Aorta (tissue), 5 donors: ENCODE measurements at places on chromosomes 1 and 21. TPM values are rescaled to one million over a fixed set of nuclear protein-coding genes. Genes with fewer than 3 reads are reported as not detected.
A peak's percentile ranks its signal among the peaks of the same experiment; 100 is the strongest.

GRCh38 chr1:204275695-204276370, 62.0 kb upstream of the GOLT1A start:
- no peaks in the 10 kb centered on the region for H3K36me3 ChIP-seq
- no peaks in the 10 kb centered on the region for H3K27me3 ChIP-seq
- no peak overlapping the region for H3K27ac ChIP-seq
- DNase-seq = no peak

DNA sequence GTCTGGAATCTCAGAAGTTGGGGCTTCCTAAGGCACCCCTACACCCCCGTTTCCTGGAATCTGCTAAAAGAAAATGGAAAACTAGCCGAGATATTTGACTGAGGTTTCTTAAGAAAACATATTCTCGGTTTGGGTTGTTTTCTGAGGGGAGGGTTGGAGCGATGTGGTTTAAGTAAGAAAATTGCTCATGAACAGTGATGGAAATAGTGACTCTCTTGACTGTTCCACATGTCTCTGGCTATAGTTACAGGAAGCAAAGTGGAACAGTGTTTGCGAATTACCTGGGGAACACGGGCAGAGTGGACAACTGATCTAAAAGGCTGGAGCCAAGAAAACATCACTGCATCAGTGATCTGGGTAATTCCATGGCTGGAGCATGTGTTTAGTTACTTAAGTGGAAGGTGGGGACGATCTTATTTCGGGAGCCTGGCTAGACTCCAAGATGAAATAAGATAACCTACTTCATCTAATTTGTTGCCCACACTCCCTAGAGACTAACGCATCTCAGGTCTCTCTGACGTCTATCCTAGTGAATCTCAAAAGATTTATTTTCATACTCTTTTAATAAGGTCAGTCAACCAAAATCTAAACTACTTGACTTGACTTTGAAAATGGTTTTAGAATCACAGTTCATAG, 92.4 kb downstream of the KCNJ15 start:
- H3K4me1 ChIP-seq = no peaks in the 10 kb centered on the region
- H3K36me3 ChIP-seq = no peaks in the 10 kb centered on the region
- no peak overlapping the region for H3K4me3 ChIP-seq
- H3K27ac ChIP-seq = peak overlapping the region; percentile 89
- H3K27me3 ChIP-seq = no peaks in the 10 kb centered on the region

- peak; percentile 71 for DNase-seq
- no peaks in the 10 kb centered on the region for H3K36me3 ChIP-seq
- H3K27ac ChIP-seq = no peak overlapping the region
- H3K27me3 ChIP-seq = no peaks in the 10 kb centered on the region
- peaks cover 3% of the 10 kb centered on the region for H3K4me1 ChIP-seq
These were observed 39.7 kb downstream of the PALMD start for GRCh38 chr1:99685516-99686180.

GRCh38 chr1:221509575-221510355, 232.1 kb downstream of the DUSP10 start:
- DNase-seq = no peak
- no peak overlapping the region for H3K4me3 ChIP-seq
- H3K27me3 ChIP-seq = no peaks in the 10 kb centered on the region
- H3K36me3 ChIP-seq = no peaks in the 10 kb centered on the region

- no peak for DNase-seq
- no peaks in the 10 kb centered on the region for H3K4me1 ChIP-seq
- H3K36me3 ChIP-seq = no peaks in the 10 kb centered on the region
- H3K27me3 ChIP-seq = no peaks in the 10 kb centered on the region
- H3K27ac ChIP-seq = no peak overlapping the region
These were observed 16.9 kb downstream of the ATG4C start for GRCh38 chr1:62800825-62801306.

- H3K4me3 ChIP-seq = no peak overlapping the region
- DNase-seq = no peak
- H3K27me3 ChIP-seq = peaks cover 4% of the 10 kb centered on the region
These were observed 20.7 kb downstream of the NR5A2 start for GRCh38 chr1:200048244-200048643.

The SPRR1A gene
- polyA plus RNA-seq = not detected

The MAB21L3 gene
- polyA plus RNA-seq = not detected

The PTGER3 gene
- polyA plus RNA-seq = 15.2 TPM

DNA sequence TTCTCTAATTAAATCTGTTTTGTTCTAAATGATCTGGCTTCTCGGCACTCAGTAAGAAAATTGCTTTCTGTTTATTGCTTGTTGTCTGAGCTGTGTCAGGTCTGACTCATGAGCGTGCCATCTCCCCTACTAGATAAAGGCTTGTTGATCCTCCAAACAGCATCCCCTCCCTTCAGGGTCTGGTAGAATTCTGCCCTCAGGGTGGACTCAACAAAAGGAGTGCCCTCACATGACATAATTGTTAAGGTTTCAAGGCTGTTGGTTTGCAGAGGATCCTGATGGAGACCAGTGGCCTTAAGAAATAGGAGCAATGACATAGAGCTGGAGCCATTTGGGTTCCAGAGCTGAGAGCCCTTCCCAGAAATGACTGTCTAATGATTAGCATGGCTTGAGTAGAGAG, 36.0 kb upstream of the ATP2B4 start:
- no peak overlapping the region for H3K4me3 ChIP-seq
- H3K27ac ChIP-seq = no peak overlapping the region
- no peaks in the 10 kb centered on the region for H3K4me1 ChIP-seq
- no peaks in the 10 kb centered on the region for H3K27me3 ChIP-seq
- H3K36me3 ChIP-seq = no peaks in the 10 kb centered on the region

- no peak for DNase-seq
- no peaks in the 10 kb centered on the region for H3K36me3 ChIP-seq
- no peaks in the 10 kb centered on the region for H3K4me1 ChIP-seq
- no peaks in the 10 kb centered on the region for H3K27me3 ChIP-seq
- no peak overlapping the region for H3K4me3 ChIP-seq
These were observed 126.6 kb upstream of the AJAP1 start for GRCh38 chr1:4527819-4528218.

DNA sequence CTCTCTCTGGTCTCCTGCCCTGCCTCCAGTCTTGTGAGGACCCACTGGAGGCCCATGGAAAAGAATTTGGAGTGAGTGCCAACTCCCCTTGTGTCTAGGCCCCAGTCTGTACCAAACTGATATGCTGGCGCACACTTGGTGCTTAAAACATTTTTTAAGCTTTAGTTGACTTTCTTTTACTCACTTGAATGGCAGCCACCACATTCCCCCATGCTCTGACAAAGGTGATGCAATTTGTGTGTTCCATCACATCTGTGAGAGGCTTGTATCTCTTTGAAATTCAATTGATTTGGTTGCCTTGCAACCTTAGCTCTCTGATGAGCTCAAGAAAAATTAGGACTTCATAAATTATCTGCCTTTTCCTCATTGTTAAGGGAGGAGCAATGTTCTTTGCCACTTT, 30.5 kb upstream of the WDTC1 start:
- H3K4me3 ChIP-seq = no peak overlapping the region
- no peaks in the 10 kb centered on the region for H3K4me1 ChIP-seq
- H3K27me3 ChIP-seq = no peaks in the 10 kb centered on the region
- no peak overlapping the region for H3K27ac ChIP-seq
- no peak for DNase-seq
